H1 (cell line): ENCODE measurements at places on chromosomes 1 and 21. TPM values are rescaled to one million over a fixed set of nuclear protein-coding genes. Genes with fewer than 3 reads are reported as not detected.

Gene PTCH2
- total RNA-seq: 1.2 and 1.5 TPM in 2 replicates

GRCh38 chr1:230108580-230108979 is 41.5 kb downstream of the GALNT2 start:
- peaks cover 10% of the 10 kb centered on the region for H3K4me1 ChIP-seq
- H3K27ac ChIP-seq: no peak overlapping the region
- no peaks in the 10 kb centered on the region for H3K36me3 ChIP-seq
- no peaks in the 10 kb centered on the region for H3K27me3 ChIP-seq
- DNase-seq: no peak
- H3K4me3 ChIP-seq: no peak overlapping the region

DNA sequence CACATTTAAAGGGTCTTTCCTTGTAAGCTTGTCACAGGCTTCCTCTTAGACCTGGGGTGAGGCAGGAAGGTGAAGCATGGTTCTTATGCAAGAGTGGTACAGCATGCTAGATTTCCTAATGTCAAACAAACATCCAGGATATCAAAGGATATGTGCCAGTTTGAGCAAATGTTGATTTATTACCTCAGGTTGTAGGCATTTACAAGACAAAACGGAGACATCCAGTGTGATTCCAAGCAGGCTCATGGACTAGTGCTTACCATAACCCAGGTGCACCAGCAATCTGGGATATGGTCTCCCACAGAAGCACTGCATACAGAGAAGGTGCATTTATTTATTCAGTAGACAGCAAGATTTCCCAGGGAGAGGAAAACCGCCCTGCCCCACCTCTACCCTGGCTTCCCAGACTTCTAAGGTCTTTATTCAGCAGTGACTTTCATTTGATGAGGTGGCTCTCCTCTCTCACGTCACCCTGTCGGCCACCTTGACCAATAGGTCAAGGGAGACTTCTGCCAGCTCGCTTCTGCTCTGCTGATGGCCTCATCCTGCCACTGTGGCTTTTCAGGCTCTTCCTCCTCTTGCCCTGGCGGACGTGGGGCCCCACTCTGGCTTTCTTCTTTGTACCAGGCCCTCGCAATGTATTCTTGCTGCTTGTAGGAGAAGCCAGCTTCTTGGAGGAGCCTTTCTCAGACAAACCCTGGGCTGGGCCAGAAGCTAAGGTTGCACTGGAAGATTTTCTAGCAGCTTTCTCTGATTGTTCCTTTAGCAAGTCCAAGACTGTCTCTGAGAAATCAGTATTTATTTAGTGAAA is 25.6 kb downstream of the HHIPL2 start:
- no peak overlapping the region for H3K4me3 ChIP-seq
- H3K36me3 ChIP-seq: no peaks in the 10 kb centered on the region
- H3K27me3 ChIP-seq: no peaks in the 10 kb centered on the region
- H3K27ac ChIP-seq: no peak overlapping the region
- H3K4me1 ChIP-seq: no peaks in the 10 kb centered on the region

- H3K4me3 ChIP-seq: no peak overlapping the region
- no peak for DNase-seq
- no peak overlapping the region for H3K27ac ChIP-seq
- no peaks in the 10 kb centered on the region for H3K4me1 ChIP-seq
- peaks cover 75% of the 10 kb centered on the region for H3K27me3 ChIP-seq
Observed at GRCh38 chr1:39717809-39718208, 20.9 kb upstream of the PPIE start.

DNA sequence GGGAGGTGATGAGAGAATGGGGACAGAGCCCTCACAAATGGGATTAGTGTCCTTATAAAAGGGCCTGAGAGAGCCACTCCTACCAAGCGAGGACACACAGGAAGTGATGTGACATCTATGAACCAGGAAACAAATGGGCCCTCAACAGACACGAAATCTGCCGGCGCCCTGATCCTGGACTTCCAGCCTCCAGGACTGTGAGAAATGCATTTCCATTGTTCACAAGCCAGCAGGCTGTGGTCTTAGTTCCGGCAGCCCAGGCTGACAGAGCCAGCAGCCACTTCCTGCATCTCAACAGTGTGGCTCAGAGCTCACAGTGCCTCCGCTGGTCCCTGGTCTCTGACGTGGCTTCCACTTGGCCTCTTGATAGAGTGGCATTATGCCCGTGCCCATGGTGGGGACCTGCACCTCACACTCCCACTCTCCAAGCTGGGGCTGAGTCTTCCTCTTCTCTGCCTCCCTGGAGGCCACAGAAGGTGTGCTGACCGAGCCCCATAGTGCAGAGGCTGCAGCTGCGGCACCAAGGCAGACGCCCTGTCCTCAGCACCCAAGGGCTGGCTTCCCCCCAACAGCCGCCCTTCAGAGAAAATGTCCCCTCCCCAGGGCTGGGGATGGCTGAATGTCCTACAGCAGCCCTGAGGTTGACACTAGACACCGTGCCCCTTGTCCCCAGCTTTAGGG is 44.9 kb downstream of the ACOT7 start:
- no peaks in the 10 kb centered on the region for H3K27me3 ChIP-seq
- H3K27ac ChIP-seq: no peak overlapping the region; the same call in 1 of the 2 replicates
- no peaks in the 10 kb centered on the region for H3K36me3 ChIP-seq
- H3K4me1 ChIP-seq: peaks cover 8% of the 10 kb centered on the region

DNA sequence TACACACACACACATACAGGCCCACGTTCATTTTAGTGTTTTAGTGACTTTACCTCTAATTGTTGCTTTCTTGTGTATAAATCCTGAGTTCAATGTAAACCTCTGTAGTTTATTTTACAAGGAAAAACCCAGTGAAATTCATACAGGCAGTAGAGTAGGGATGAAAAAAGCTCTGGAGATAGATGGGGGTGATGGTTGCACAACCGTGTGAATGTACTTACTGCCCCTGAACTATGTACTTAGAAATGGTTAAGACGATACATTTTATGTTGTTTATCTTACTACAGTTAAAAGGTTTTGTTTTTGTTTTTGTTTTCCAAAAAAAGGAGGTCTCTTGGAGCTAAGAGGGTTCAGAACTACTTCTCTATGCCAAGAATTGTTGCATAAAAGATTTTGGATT is 29.7 kb upstream of the PRDM15 start:
- H3K4me3 ChIP-seq: no peak overlapping the region
- no peaks in the 10 kb centered on the region for H3K27me3 ChIP-seq
- DNase-seq: no peak
- H3K4me1 ChIP-seq: no peaks in the 10 kb centered on the region
- H3K27ac ChIP-seq: no peak overlapping the region

- no peaks in the 10 kb centered on the region for H3K27me3 ChIP-seq
- DNase-seq: peak; percentile 43
- peaks cover 6% of the 10 kb centered on the region for H3K4me1 ChIP-seq
- no peak overlapping the region for H3K27ac ChIP-seq
- H3K36me3 ChIP-seq: no peaks in the 10 kb centered on the region; the same call in 1 of the 2 replicates
Observed at GRCh38 chr21:45748593-45748992, 105.1 kb downstream of the PCBP3 start.

DNA sequence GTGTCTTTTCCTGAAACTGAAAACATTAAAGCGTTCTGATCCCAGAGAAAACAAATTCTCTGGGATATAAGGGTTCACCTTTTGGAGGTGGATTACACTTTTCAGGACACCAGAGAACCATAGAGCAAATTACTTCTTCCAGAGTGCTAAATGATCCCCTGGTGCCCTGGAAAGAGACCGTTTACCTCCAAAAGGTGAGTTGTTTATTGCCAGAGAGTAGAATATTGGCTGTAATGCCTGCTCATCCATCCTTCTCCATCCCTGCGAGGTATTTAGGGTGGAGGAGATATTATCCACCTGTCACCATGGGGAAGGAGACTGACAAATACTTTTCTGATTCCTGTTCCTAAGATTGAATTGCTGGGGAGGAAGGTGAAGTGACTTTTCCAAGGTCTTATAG is 30.4 kb downstream of the PBX1 start:
- DNase-seq: no peak
- H3K4me1 ChIP-seq: peaks cover 59% of the 10 kb centered on the region

DNA sequence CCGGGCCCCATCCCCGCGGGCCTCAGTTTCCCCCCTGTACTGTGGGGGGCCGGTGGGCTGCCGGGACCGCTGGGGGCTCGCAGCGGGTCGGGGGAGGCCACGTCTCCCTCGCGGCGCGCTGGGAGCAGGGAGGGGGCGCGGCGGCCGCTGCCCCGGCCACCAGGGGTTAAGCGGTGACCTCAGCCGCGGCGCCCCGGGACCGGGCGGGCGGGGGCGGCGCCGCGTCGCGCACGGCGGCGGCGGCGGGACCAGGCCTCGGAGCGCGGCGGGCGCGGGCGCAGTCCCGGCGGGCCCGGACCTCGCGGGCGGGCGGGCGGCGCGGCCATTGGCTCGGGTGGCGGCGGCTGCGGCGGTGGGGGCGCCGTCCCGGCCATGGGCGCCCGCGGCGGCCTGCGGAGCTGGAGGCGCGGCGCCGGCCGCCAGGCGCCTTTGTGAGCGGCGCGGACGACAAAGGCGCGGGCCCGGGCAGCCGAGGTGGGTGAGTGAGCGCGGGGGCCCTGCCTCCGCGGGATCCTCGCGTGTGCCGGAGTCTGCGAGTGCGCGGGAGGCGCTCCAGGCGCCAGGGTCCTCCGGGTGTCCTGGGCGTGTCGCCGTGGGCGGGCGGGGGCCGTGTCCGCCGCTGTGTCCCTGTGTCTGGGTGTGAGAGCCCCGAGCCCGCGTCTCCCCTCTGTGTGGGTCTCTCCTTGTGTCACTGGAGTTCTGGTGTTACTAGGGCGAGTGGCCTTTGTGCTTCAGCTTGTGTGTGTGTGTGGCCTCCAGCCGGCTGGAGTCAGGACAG is at the start of gene ARHGEF10L:
Gene ARHGEF10L (plus strand): TSS at position 222 of the 778 bp plus-strand sequence. CDS start 40,898 bp downstream, outside the sequence.
- no peak for DNase-seq
- H3K4me1 ChIP-seq: peaks cover 23% of the 10 kb centered on the region
- peak within 1 kb of the TSS; percentile 83 for H3K27ac ChIP-seq
- H3K4me3 ChIP-seq: peak within 1 kb of the TSS; percentile 93

DNA sequence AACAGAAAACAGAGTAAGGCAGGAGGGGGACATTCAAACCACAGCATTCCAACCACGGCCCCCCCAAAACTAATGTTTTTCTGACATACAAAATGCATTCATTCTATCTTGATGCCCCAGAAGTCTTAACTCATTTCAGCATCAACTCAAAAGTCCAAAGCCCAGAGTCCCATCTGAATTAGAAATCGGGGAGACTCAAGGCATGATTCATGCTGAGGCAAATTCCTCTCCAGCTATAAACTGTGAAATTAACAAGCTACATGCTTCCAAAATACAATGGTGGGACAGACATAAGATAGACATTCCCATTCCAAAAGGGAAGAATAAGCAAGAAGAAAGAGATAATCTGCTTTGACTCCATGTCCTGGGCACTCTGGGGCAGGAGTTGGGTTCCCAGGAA is 73.9 kb downstream of the KCNJ15 start:
- no peak overlapping the region for H3K27ac ChIP-seq
- H3K36me3 ChIP-seq: no peaks in the 10 kb centered on the region
- no peaks in the 10 kb centered on the region for H3K27me3 ChIP-seq
- no peak overlapping the region for H3K4me3 ChIP-seq

GRCh38 chr1:107870696-107871095 is 94.3 kb downstream of the VAV3 start:
- H3K36me3 ChIP-seq: no peaks in the 10 kb centered on the region
- no peak overlapping the region for H3K4me3 ChIP-seq
- H3K27me3 ChIP-seq: no peaks in the 10 kb centered on the region
- no peak for DNase-seq
- no peak overlapping the region for H3K27ac ChIP-seq

- no peaks in the 10 kb centered on the region for H3K4me1 ChIP-seq
- no peaks in the 10 kb centered on the region for H3K27me3 ChIP-seq
- H3K4me3 ChIP-seq: no peak overlapping the region
- H3K27ac ChIP-seq: no peak overlapping the region
- H3K36me3 ChIP-seq: no peaks in the 10 kb centered on the region
Observed at GRCh38 chr1:210620867-210621488, 292.3 kb downstream of the HHAT start.

Gene CRNN
- not detected in 2 replicates for total RNA-seq

GRCh38 chr1:221573756-221574155 is 168.1 kb downstream of the DUSP10 start:
- H3K36me3 ChIP-seq: no peaks in the 10 kb centered on the region
- no peaks in the 10 kb centered on the region for H3K27me3 ChIP-seq
- no peak for DNase-seq
- H3K4me1 ChIP-seq: no peaks in the 10 kb centered on the region
- H3K4me3 ChIP-seq: no peak overlapping the region
- no peak overlapping the region for H3K27ac ChIP-seq

- no peak for DNase-seq
- no peaks in the 10 kb centered on the region for H3K27me3 ChIP-seq
- H3K4me1 ChIP-seq: no peaks in the 10 kb centered on the region
- peaks cover 27% of the 10 kb centered on the region for H3K36me3 ChIP-seq
- H3K27ac ChIP-seq: peak overlapping the region; percentile 56; the same call in 1 of the 2 replicates
- H3K4me3 ChIP-seq: peak overlapping the region; percentile 79
Observed at GRCh38 chr21:45286671-45287437, 841 bp downstream of the POFUT2 start.

DNA sequence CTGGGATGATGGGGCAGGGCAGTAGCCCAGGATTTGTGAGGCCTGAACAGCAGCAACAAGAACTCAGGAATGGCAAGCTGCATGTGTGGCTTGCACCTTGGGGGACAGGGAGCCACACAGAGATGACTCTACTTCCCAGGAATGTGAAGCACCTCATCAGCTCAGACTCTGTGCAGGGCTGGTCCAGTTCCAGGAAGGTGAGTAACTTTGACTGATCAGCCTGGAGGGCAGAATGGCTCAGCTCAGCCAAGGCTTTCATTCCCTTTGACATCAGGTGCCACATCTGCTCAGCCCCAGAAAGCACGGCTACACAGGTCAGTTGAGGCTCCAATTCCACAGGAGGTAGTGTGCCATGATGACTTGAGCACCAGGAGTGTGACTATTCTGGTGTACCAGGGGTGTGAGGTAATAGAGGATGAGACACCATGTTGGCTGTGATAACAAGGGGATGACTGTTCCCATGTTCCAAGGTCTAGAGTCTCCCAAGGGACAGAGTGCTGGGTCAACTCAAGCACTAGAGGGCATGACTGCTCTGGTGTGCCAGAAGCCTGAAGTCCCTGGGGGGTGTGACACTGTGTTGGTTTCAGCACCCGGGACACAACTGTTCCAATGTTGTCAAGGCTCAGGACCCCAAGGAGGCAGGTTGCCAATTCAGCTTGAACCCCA is 625.8 kb upstream of the ADGRL2 start:
- no peaks in the 10 kb centered on the region for H3K4me1 ChIP-seq
- no peak for DNase-seq
- H3K36me3 ChIP-seq: no peaks in the 10 kb centered on the region
- H3K27me3 ChIP-seq: no peaks in the 10 kb centered on the region
- no peak overlapping the region for H3K27ac ChIP-seq
